ENCODE measurements at places on chromosomes 13 and 19. TPM values are rescaled to one million over a fixed set of nuclear protein-coding genes. Genes with fewer than 3 reads are reported as not detected.

NEK5 gene
- total RNA-seq = 5.2 TPM

OLFM2 gene
- 38.6 TPM for total RNA-seq

TUBB4A gene
- 6.8 TPM for total RNA-seq

ZNF791 gene
- total RNA-seq = 21.1 TPM

CPAMD8 gene
- 42.9 TPM for total RNA-seq

ADGRE3 gene
- not detected for total RNA-seq

- no peaks in the 10 kb centered on the region for H3K4me1 ChIP-seq
- no peak for DNase-seq
- no peaks in the 10 kb centered on the region for H3K36me3 ChIP-seq
These were observed 191.2 kb downstream of the SPRY2 start for GRCh38 chr13:80149736-80150135.

GRCh38 chr19:3224346-3225168 is at the start of gene CELF5:
Gene CELF5, plus strand, starts transcription at chr19:3224661. Its CDS starts 79 bp downstream, at chr19:3224740.
- H3K27ac ChIP-seq = no peak within 1 kb of the TSS
- H3K36me3 ChIP-seq = no peaks in the 10 kb centered on the region
- peak within 1 kb of the TSS; percentile 41 for H3K4me3 ChIP-seq
- no peaks in the 10 kb centered on the region for H3K4me1 ChIP-seq
- no peak for DNase-seq

GRCh38 chr13:104944176-104944575 is 1591.3 kb downstream of the EFNB2 start:
- no peaks in the 10 kb centered on the region for H3K36me3 ChIP-seq
- no peaks in the 10 kb centered on the region for H3K4me1 ChIP-seq
- no peak for DNase-seq
- no peak overlapping the region for H3K27ac ChIP-seq
- no peak overlapping the region for H3K4me3 ChIP-seq

DNA sequence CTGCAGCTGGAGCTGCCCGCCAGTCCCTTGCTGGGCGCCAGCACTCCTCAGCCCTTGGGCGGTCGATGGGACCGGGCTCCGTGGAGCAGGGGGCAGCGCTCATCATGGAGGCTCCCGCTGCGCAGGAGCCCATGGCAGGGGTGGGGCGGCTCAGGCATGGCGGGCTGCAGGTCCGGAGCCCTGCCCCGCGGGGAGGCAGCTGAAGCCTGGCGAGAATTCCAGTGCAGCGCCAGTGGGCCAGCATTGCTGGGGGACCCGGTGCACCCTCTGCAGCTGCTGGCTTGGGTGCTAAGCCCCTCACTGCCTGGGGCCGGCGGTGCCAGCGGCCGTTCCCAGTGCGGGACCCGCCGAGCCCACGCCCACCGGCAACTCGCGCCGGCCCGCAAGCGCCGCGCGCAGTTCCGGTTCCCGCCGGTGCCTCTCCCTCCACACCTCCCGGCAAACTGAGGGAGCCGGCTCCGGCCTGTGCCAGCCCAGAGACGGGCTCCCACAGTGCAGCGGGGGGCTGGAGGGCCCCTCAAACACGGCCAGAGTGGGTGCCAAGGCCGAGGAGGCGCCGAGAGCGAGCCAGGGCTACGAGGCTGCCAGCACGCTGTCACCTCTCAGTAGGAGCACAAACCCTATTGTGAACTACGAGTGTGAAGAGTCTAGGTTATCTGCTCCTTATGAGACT is 687.1 kb downstream of the PCDH17 start:
- DNase-seq = no peak
- peaks cover 6% of the 10 kb centered on the region for H3K4me1 ChIP-seq
- H3K36me3 ChIP-seq = no peaks in the 10 kb centered on the region
- H3K27me3 ChIP-seq = no peaks in the 10 kb centered on the region

GRCh38 chr13:25473864-25474263 is 102.1 kb downstream of the ATP8A2 start:
- peaks cover 27% of the 10 kb centered on the region for H3K27me3 ChIP-seq
- H3K4me1 ChIP-seq = no peaks in the 10 kb centered on the region
- no peak overlapping the region for H3K27ac ChIP-seq
- peaks cover 4% of the 10 kb centered on the region for H3K36me3 ChIP-seq
- H3K4me3 ChIP-seq = no peak overlapping the region
- DNase-seq = no peak

- peaks cover 91% of the 10 kb centered on the region for H3K27me3 ChIP-seq
- no peak overlapping the region for H3K4me3 ChIP-seq
- no peak overlapping the region for H3K27ac ChIP-seq
- no peaks in the 10 kb centered on the region for H3K36me3 ChIP-seq
These were observed 18.2 kb downstream of the GSX1 start for GRCh38 chr13:27810461-27810860.

DNA sequence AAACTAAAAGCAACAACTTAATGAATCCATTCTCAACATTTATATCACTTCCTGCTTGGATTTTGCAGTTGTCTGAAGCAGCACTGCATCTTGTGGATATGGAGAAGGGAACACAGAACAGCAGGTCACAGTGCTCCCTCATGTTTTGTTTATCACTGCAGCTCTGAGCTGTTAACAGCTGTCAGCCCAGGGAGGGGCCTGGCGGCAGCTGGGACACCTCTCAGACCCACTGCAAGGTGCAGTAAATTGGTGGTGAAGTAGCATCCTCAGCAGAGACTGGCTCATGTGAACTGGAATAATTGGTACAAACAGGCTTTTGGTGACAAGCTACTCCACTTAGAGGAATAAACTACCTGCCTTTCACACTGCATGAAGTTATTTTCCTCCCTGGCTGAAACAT is 170.4 kb downstream of the LIG4 start:
- H3K4me1 ChIP-seq = no peaks in the 10 kb centered on the region
- H3K4me3 ChIP-seq = no peak overlapping the region
- no peak overlapping the region for H3K27ac ChIP-seq
- H3K36me3 ChIP-seq = no peaks in the 10 kb centered on the region
- no peaks in the 10 kb centered on the region for H3K27me3 ChIP-seq
